Osteoblast (primary cell): ENCODE measurements at places on chromosomes 11 and 22. TPM values are rescaled to one million over a fixed set of nuclear protein-coding genes. Genes with fewer than 3 reads are reported as not detected.

- no peak for DNase-seq
These were observed 26.9 kb upstream of the ALKBH3 start for GRCh38 chr11:43853781-43854180.

The MN1 gene
- total RNA-seq: 4.7 and 6.2 TPM in 2 replicates

DNA sequence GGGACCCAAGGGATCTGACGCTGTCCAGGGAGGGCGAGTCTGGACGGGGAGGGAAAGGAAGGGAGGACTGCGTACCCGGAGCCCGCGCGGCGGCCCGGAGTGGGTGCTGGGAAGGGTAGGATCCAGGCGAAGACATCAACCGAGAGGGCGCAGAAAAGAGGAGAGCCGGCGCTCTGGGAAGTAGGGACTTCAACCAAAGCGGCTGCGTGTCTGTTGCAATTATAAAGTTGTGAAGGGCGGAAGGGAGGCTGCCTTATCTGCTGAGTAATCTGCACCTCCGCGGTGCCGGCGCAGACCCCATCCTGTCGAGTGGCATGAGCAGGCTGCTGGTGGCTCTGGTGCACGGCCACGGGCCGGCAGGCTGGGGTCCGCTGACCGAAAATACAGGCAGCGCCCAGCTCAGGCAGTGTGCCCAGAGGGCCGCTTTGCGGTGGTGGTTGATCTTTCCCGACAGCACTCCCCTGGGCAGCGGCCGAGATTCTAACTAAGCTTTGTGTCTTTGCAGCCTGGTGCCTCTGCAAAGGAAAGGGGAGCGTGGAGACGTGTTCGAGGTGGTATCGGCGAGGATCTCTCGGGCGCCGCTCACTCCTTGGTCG is 978 bp downstream of the C11orf87 start:
- DNase-seq: peak; percentile 87

The MS4A3 gene
- not detected in 2 replicates for total RNA-seq

- DNase-seq: peak; percentile 84
These were observed 7.5 kb downstream of the DPAGT1 start for GRCh38 chr11:119093942-119094815.

- peak; percentile 75 for DNase-seq
These were observed 82.1 kb downstream of the KCNQ1 start for GRCh38 chr11:2526808-2527381.

- DNase-seq: no peak
These were observed 59.9 kb downstream of the BBOX1 start for GRCh38 chr11:27100534-27100933.

DNA sequence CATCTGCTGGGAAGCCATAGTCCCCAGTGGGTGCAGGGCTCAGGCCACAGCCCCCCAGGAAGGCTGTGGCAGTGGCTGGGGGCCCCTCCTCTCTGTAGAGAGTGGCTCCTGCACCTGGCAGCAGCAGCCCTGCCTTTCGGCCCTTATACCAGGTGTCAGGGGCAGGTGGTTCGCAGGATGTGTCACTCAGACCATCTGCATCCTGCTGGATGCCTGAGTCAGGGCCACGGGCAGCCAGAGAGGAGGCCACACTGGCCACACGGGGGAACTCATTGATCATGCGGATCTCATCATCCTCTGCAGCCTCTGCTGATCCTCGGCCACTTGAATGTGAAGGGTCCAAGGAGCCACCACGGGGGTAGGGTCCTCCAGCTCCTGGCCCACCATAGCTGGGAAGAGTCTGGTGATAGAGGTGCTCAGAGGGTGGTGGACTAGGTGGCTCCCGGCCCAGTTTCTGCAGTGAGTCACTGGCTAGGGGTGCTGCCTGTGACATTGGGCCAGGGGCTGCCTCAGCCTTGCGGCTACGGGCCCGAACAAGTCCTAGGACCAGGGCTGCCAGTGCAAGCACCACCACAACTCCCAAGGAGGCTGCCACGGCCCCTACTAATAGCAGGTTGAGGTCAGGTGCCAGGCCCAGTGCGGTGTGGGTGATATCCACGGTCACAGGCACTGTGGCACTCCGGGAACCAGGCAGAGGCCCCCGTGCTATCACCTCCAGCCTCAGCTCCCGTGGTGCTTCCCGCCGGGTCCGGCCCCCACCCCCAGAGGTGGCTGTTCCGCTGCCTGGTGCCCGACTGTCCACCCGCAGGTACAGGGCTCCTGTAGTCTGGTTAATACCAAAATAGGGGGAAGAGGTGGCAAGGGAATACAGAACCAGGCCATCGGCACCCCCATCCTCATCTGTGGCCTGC is 3.3 kb upstream of the TPP1 start:
- DNase-seq: peak; percentile 91

DNA sequence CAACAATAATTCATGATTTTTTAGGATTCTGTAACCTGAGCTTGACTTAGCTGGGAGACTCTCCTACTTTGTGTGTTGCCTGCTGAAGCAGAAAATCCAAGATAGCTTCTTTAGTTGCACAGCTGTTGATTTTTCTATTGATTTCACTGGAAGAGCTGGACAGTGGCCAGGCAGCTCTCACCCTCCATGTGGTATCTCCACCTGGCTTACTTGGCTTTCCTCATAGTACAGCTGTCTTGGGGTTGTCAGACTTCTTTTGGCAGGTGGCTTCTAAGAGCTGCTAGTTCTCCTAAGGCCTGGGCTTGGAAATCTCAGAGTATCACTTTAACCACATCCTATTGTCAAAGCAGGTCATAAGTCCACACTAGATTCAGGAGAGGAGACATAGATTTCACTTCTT is 130.8 kb upstream of the SPON1 start:
- DNase-seq: no peak

The LSP1 gene
- 41.0 and 54.6 TPM in 2 replicates for total RNA-seq

GRCh38 chr11:94806419-94806818 is 38.3 kb downstream of the AMOTL1 start:
- no peak for DNase-seq

GRCh38 chr11:47768101-47768612 is 1.0 kb upstream of the FNBP4 start:
- peak; percentile 59 for DNase-seq

GRCh38 chr11:118913411-118914125 is 12.2 kb downstream of the BCL9L start:
- DNase-seq: peak; percentile 38

GRCh38 chr11:116853461-116854073 is 16.1 kb upstream of the APOA1 start:
- DNase-seq: peak; percentile 95

GRCh38 chr11:19980957-19981669 is 179.2 kb downstream of the DBX1 start:
- peak; percentile 52 for DNase-seq

- DNase-seq: peak; percentile 91
These were observed 27.8 kb downstream of the RELT start for GRCh38 chr11:73404048-73404447.

DNA sequence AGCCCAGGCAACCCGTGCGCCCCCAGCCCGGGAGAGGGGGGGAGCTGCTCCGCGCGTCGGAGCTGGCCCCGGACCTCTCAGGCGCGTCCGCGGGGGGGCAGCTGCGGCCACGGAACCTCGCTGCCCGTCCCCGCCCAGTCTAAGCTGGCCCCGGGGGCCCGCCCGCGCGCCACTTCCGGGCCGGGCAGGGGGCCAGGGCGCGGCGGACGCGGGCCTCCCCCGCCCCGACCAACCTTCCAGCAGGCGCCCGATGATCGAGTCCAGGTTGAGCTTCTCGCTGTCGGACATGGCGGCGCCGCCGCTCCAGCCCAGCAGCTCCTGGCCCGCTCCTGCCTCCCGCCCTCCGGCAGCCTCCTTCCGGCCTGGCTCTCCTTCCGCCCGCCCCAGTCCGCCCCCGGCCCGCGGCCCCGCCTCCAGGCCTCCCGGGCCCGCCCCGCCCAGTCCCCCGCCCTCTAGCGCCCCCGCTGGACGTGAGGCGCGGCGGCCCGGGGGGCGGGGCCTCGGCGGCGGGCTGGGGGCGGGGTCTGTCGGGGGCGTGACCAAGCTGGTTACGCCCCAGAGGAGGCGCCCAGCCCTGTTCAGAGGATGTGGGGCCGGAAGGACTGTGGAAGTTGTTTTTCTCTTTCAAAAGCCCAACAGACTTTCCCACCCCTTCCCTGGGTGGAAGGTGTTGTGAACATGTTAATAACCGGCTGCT is at the start of gene PPP1CA:
Gene PPP1CA (minus strand): TSS at position 364 of the 697 bp plus-strand sequence. CDS start 76 bp downstream, at position 288.
- DNase-seq: peak; percentile 100

- DNase-seq: no peak
These were observed 1.3 kb upstream of the ZDHHC8 start for GRCh38 chr22:20130319-20130718.

GRCh38 chr11:113103932-113104690 is 142.9 kb downstream of the NCAM1 start:
- DNase-seq: no peak

The CDC42BPG gene
- total RNA-seq: under 0.01 and 0.29 TPM in 2 replicates

GRCh38 chr11:94132152-94132558 is 3.5 kb downstream of the PANX1 start:
- peak; percentile 79 for DNase-seq

GRCh38 chr11:10310301-10310841 is 5.5 kb downstream of the ADM start:
- DNase-seq: no peak

DNA sequence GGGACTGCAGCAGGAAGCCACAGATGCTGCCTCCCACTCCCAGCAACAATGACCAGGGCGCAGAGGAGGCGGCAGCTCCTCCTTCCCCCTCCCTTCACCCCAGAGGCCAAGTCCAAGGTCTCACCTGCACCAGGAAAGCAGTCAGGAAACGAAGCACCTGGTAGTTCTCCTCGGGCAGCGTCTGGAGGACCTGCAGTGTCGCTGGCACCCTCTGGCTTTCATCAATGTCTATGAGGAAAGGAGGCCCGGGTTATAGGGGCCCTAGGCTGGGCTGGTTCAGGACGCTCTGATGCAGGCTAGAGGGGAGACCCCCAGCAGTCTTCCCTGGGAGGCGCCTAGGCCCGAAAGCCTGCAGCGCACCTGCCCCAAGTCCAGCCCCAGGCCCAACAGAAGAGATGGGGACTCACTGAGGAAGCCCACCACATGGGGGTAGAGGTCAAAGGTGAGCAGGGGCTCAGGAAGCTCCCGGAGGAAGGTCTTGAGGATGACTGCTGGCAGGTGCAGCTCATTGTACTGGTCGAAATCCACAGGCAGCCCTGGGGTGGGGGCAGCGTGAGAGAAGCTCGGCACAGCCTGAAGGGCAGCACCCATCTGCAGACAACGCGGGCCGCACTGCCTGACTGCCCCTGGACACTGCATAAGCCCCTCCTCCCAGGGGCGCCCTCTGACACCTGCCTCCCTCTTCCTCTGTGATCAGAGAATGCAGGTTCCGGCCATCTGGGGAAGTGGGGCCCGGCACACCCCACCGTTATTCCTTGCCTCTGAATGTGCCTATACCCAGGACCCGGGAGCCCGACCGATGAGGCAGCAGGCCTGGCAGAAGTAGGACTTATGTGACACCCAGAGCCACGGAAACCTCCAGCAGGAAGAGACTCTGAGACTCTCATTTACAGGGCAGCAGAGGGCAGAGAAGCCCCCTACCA is 20.9 kb downstream of the ARHGAP1 start:
- no peak for DNase-seq

DNA sequence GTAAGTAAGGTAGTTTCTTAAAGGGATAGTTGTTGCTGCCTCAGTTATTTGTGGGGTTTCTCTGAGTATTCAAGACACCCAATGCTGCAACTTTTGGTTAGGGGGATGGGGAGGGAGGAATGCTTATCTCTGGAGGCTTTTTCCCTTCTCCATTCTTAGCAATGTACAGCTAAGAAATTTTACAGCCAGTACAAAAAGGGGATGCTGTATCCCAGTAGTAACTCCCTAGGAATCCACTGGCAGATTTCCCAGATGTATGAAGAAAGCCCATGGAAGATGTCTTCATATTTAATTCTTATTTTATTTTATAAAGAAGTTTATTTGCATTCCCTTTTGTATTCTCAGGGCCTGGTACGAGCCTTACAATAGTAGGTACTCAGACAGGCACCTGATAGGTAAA is 154.8 kb downstream of the ENTHD1 start:
- peak; percentile 70 for DNase-seq
